Progenitor cell of endocrine pancreas (in vitro differentiated cells): ENCODE measurements at places on chromosomes 1 and 21. TPM values are rescaled to one million over a fixed set of nuclear protein-coding genes. Genes with fewer than 3 reads are reported as not detected.

DNA sequence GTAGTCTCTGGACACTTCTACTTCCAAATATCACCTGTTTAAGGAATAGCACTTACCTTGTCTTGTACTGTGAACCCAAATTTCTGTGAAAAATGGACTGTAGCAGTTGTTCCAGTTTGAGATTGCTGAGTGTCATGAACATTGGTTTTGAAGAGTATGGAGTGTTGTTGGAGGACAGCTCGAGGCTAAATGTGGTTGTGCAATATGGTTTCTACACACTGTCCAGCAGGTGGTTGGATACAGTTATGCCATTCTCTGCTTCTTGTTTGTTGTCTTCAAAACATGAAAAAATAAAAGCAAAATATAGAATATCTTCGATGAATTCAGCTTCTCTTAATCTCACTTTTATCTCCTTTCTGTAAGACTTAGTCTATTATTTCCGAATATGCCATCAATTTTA is 67.1 kb downstream of the DDR2 start:
- DNase-seq = no peak

GRCh38 chr1:108082738-108083562 is 117.2 kb downstream of the SLC25A24 start:
- no peak for DNase-seq

The RNF186 gene
- total RNA-seq = 0.24 TPM in 1 of 2 replicates, not detected in the other

The F3 gene
- 84.9 and 95.0 TPM in 2 replicates for total RNA-seq

The KLHL21 gene
- total RNA-seq = 21.0 and 21.3 TPM in 2 replicates

DNA sequence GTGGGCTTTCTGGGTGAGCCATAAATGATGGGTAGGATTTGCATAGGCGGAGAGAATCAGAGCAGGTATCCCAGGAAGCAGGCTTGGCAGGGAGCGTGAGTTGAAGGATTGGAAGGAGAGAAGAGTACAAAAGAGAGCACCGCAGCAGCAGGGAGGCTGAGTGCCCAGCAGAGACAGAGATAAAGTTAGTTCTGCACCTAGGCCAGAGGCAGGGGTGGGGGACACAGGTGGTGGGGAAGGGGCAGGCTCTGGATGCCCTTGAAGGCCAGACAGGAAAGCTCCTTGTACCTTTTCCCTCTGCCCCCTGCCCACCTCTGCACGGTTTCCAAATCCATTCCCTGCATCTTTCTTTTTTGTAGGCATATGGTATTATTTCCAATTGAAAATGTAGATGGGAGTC is 33.0 kb upstream of the TRABD2B start:
- DNase-seq = no peak

The CXADR gene
- 58.1 and 65.9 TPM in 2 replicates for total RNA-seq

- DNase-seq = no peak
These were observed 91.0 kb upstream of the PLPPR4 start for GRCh38 chr1:99173282-99173681.

DNA sequence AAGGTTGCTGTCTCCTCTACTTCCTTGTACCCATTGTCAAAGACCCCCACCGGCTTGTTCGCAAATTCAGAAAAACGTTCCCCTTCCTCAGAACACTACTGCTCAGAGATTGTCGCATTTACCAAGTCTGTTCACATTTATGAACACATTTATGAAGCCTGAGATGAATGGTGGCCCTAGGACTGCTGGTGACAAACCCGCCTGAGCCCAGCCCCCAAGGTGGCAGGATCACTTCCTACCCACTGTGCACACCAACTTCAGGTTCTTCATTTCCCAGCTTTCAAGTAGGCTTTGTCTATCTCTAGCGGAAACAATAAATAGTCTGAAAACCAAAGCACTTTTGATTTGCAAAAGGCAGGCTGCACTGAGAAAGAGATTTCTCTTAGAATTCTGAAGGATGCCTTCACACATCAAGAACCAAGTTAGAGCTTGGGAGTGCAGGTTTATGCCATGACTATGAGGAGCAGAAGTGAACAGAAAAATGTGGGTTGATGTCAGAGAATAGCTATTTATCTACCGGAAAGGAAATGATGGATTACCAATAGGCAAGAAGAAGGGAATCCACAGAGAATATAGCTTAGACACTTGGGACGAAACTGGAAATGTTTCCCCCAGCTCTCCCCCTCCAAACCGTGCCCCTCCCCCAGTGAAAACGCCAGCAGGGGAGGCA is 200.5 kb downstream of the TOMM20 start:
- no peak for DNase-seq

DNA sequence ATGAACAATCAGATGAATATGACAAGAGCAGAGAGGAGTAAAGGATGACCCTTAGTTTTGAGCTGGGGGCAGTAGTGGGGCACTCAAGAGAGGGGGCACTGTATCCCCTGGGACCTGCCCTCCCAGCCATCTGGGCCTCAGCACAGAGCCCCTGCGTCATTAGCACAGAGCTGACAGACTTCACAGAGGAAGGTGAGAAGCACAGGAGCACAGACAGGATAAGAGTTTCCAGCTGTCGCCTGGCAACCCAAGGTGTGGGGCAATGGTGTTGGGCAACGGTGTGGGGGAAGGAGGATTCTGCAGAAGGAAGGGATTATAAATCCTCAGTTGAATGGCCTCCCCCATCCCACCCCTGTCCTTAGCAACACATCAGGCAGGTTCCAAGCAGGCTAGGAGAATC is 30.2 kb downstream of the RAB3B start:
- DNase-seq = no peak

The TSPAN2 gene
- total RNA-seq = 22.5 and 27.2 TPM in 2 replicates

The HTR6 gene
- total RNA-seq = not detected in 2 replicates

The NME7 gene
- 32.7 and 39.4 TPM in 2 replicates for total RNA-seq

The SPRR5 gene
- not detected in 2 replicates for total RNA-seq

GRCh38 chr21:14452031-14452726 is 69.2 kb upstream of the HSPA13 start:
- DNase-seq = no peak

GRCh38 chr1:88466011-88466410 is 218.1 kb upstream of the PKN2 start:
- no peak for DNase-seq

DNA sequence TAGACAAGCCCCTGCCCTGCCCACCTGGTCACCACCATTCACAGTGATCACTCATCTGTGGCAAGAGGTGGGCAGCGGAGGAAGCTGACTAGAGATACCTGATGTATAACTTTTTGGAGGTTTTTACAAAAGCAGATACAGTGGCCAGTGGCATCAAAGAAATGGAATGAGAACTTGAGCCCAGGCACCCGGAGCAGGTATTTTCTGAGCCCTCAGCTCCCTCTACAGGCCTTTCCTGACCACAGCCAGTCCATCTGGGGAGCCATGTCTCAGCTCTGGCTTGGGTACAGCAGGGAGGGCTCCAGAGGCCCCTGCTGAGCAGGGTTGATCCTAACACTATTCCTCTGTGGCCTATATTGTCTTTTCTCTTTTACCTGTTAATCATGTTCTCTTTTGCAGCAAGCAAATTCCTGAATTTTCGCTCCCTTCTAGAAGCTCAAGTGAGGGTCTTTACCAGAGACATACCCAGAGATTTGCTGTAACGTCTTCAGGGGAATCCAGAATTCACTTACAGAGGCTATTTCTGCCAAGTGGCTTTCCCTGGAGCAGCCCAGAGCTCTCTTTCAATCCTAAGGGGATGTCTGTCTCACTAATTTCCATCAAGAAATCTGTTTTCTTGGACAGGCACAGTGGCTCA is 27.3 kb downstream of the GPR157 start:
- DNase-seq = no peak

DNA sequence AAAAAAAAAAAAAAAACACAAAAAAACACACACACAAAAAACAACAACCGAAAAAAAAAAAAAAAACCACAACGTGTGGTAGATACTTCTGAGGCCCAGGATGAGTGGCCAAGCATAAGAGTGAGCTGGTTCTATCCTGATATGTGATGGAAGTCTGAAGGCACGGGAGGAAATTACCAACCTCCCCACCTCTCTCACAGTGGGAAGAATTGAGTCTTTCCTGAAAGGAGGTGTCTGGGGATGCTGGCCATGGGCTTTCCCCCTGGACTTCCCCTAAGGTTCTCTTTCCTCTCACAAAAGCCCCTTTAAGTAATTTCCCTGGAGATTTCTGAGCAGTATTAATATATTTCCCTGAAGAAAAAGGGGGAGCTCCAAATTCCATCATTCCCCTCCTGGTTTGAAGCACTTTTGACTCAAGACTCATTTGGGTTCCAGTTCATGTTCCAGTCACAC is 5.2 kb downstream of the TMCC2 start:
- DNase-seq = no peak

DNA sequence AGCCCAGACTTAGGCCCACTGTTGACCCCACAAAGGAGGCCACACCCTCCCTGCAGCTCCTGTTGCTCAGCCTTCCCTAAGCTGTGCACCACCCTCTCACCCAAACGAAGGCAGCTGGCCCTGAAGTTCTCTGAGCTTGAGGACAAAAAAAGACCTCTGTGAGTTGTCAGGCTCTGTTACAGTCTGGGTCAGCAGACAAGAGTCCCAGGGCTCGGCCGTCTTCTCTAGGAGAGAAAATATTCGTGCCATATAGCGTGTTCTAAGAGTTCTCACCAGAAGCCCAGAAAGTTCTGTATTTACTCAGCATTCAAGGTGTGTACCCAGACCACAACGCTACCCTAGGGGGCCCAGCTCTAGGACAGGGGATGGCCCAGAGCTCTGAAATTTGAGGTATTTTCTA is 25.5 kb upstream of the LYST start:
- DNase-seq = no peak

The C4BPA gene
- total RNA-seq = not detected in 2 replicates

- DNase-seq = no peak
These were observed 632.0 kb downstream of the SMYD3 start for GRCh38 chr1:245874942-245875580.

- no peak for DNase-seq
These were observed 150.1 kb upstream of the ZNF644 start for GRCh38 chr1:91171898-91172297.

DNA sequence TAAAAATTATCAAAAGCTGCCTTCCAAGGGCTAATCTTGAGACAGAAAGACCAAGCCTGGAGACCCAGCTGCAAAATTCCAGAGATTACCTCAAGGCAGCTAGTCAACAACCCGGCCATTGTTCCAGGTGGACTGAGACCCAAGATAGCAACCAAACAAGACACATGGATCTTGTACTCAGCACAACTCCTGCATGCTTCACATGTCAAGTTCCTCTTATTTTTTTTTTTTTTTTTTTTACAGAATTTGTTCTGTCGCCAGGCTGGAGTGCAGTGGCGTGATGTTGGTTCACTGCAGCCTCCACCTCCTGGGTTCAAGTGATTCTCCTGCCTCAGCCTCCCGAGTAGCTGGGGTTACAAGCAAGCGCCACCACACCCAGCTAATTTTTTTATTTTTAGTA is 40.1 kb downstream of the CD2 start:
- no peak for DNase-seq

The ADAMTSL4 gene
- 5.5 and 6.9 TPM in 2 replicates for total RNA-seq

The AMPD1 gene
- total RNA-seq = not detected in 2 replicates

- DNase-seq = no peak
These were observed 276.4 kb upstream of the PRMT6 start for GRCh38 chr1:106780066-106780465.

DNA sequence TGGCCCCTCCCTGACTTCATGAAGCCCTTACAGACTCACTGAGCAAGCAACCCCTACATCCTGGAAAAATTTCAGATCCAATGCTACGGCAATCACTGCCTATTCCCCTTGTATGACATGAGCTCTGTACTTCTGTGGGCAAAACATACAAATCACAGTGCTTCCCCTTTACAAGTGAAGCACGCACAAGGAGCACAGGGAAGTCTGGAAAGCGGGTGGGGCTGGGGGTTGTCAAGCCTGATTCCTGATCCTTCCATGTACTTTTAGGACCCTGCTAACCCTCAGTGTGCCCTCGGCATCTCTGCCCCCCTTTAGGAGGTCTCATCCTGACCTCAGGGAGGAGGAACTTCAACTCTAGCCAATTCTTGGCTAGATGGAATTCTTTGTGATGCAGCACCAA is 405.7 kb upstream of the POU3F1 start:
- no peak for DNase-seq

- no peak for DNase-seq
These were observed 24.9 kb upstream of the LRIG2 start for GRCh38 chr1:113048064-113048463.

The RIPK4 gene
- 28.9 and 30.1 TPM in 2 replicates for total RNA-seq

The SMG7 gene
- 71.8 and 75.8 TPM in 2 replicates for total RNA-seq
